ENCODE measurements at places on chromosomes 12 and 14.
A peak's percentile ranks its signal among the peaks of the same experiment; 100 is the strongest.

DNA sequence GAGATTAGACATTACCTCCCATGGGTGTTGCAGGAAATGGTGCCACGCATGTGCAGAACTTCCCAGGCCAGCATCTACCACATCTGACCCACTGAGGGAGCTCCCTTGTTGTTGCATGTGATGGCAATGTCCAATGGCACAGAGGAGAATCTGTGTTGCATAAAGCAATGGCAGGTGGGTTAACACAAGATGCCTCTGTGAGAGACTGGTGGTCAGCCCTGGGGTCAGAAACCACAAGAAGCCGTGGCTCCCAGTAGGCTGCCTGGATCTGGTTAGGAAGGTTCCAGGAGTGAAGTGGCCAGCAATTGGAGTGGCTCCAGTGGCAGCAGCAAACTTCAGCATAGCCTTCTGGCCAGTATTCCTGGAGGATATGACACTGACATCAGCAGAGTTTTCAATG is 65.9 kb upstream of the HMGA2 start:
- no peak for DNase-seq

GRCh38 chr12:49621651-49622500 is 1.5 kb upstream of the PRPF40B start:
- no peak for DNase-seq

DNA sequence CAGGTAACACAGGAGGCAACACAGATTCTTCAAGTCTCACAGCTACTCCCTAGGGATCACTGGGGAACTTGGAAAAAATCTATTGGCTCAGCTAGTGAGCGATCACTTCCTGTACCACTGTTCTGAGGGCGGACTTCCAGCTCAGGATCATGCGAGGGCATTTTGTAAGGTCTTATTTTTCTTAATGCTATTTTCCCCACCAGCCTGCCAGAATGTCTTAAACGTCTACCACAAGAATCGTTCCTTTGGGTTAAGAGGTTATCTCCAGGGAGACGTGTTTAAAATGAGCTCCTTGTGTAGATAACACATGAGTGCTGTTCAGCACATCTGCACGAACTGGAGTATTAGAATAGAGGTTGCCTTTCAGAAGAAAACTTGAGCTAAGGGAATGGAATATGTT is 162.6 kb downstream of the ETNK1 start:
- no peak for DNase-seq

- DNase-seq, result no peak
Observed at GRCh38 chr14:21106176-21106497, 5.3 kb downstream of the TMEM253 start.

GRCh38 chr14:54446161-54446693 is 5.1 kb upstream of the CNIH1 start:
- peak; percentile 62 for DNase-seq

DNA sequence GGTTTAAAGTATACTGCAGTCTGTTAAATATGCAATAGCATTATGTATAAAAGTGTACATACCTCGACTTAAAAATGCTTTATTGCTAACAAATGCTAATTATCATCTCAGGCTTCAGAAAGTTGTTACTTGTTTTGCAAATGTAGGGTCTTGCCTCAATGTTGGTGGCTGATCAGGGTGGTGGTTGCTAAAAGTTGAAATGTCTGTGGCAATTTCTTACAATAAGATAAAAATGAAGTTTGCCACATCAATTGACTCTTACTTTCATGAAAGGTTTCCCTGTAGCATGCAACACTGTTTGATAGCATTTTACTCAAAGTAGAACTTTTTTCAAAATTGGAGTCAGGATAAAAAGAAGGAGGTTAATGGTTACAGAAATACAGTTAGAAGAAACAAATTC is 407.7 kb upstream of the OR4E1 start:
- no peak for DNase-seq

DNA sequence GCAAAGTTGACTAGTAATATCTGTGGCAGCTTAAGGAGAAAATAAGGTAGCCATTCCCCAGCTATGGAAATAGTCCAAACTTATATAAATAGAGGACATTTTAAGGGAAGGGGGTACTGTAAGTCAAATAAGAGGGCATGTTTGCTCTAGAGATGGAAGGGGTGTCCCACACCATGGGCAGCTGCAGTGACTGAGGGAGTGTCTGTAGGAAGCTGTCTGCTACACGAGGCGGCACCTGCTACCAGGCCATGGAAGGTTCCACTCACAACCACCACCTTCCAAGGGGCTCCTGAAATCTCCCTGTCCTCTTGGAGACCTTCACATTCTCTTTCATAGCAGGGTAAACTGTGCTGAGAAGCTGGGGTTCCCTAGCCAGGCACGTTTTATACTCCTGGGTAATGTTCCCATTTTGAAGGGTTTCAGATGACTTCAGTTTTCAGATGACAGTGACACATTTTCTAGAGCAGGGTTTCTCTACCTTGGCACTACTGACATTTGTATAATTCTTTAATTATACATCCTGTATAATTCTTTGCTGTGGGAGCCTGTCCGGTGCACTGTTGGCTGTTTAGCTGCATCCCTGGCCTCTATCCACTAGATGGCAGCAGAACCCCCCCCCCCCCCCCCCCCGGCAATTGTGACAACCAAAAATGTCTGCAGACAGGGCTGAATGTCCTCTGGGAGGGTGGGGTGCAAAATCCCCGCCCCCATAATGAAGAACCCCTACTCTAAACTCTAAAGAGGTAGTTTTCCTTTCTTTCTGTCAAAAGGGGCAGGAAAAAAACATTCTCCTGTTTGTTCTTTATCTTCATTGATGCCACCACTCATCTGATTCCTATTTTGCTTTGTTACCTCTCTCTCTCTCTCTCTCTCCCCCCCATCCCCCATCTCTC is 11.6 kb upstream of the SMCO2 start:
- DNase-seq, result peak; percentile 37

DNA sequence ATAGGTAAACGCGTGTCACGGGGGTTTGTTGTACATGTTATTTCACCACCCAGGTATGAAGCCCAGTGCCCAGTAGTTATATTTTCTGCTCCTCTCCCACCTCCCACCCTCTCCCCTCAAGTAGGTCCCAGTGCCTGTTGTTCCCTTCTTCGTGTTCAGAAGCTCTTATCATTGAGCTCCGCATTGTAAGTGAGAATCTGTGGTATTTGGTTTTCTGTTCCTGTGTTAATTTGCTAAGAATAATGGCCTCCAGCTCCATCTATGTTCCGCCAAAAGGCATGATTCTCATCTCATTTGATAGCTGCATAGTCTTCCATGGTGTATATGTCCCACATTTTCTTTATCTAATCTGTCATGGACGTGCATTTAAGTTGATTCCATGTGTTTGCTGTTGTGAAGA is 6.9 kb upstream of the GPRC5D start:
- no peak for DNase-seq

GRCh38 chr12:51247523-51248206 is 9.0 kb downstream of the DAZAP2 start:
- no peak for DNase-seq

GRCh38 chr12:96902076-96902475 is 5.0 kb upstream of the NEDD1 start:
- no peak for DNase-seq

DNA sequence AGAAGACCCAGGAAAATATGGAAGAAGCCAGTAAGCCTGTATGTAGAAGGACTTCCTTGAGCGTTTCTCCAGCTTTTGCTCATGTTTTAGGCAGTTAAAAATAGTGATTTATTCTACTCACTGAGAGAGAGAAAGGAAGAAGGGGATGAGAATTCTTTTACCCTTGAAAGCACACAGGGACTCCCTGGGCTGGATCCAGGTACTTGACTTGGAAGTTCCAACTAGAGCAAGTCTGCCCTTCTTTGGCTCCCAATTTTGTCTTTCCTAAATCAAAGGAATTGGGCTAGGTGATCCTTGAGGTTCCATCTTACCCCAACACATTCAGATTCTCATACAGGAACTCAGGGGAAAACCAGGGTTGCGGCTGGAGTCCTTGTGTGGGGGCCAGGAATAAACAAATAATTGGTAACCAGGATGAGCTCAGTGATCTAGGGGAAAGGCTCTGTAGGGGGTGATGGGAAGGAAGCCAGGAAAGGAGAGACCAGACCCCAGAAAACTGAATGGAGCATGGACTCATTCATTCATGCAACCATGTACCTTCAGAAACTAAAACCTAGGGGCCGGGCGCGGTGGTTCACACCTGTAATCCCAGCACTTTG is 11.5 kb upstream of the ITGA5 start:
- DNase-seq, result no peak

GRCh38 chr14:95564060-95564459 is 29.2 kb downstream of the GLRX5 start:
- no peak for DNase-seq
